ENCODE measurements at places on chromosomes 2 and 18. TPM values are rescaled to one million over a fixed set of nuclear protein-coding genes. Genes with fewer than 3 reads are reported as not detected.

AFG3L2 gene
- total RNA-seq, result 34.2 TPM

MAL gene
- not detected for total RNA-seq

TGFBRAP1 gene
- total RNA-seq, result 23.0 TPM

FAP gene
- not detected for total RNA-seq

PAIP2B gene
- 2.6 TPM for total RNA-seq

FASTKD1 gene
- total RNA-seq, result 28.7 TPM

HOXD12 gene
- 1.0 TPM for total RNA-seq

CRYGD gene
- total RNA-seq, result not detected

PRKAG3 gene
- not detected for total RNA-seq

CXCR1 gene
- total RNA-seq, result not detected

DNA sequence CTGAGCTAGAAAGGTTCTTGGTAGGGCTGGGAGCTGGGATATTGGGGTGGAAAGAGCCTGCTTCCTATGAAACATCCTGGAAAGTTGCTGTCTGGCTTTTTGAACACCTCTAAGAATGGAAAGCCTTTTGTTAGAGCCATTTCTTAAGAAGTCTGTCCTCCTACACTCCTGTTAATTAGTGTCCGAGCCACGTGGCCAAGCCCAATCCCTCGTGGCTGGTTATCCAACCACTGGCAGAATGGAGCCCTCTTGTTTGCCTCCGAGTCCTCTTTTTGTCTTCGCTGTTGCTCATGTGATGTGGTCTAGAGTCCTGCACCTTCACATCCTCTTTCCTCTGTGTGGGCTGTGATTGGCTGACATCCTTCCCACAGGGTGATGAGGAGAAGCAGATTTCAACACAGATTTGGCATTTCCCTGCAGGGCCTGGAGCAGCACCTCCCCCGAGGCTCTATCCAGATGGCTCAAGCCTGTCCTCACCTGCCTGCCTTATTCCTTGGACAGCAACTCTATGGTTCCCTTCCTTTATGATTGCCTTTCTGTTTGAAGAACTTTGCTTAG lies 8.2 kb upstream of the TOGARAM2 start:
- DNase-seq, result no peak

- DNase-seq, result no peak
Measured at GRCh38 chr2:169205176-169205575, 135.8 kb downstream of the DHRS9 start.

- no peak for DNase-seq
Measured at GRCh38 chr2:1936427-1936980, 192.2 kb upstream of the PXDN start.

DNA sequence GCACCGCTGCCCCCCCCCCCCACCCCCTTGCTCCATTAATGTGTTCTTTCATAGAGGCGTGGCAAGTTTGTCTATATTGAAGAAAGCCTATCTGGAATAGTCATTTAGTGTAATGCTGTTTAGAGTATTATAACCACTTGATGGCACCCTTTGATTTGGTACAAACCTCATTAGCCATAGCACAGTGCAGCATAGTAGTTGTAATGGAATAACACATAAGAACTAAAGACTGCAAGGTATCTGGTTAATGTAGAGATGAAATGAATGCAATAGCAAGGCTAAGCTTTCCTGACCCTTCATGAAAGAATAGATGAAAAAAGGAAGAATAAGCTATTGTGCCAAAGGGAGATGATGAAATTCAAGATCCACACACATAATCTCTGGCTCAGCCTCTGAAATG lies 81.9 kb downstream of the EHBP1 start:
- DNase-seq, result peak; percentile 84

GRCh38 chr2:231931481-231931915 lies 5.3 kb upstream of the NPPC start:
- no peak for DNase-seq

GRCh38 chr2:200382874-200383273 lies 76.4 kb downstream of the SPATS2L start:
- no peak for DNase-seq

DNA sequence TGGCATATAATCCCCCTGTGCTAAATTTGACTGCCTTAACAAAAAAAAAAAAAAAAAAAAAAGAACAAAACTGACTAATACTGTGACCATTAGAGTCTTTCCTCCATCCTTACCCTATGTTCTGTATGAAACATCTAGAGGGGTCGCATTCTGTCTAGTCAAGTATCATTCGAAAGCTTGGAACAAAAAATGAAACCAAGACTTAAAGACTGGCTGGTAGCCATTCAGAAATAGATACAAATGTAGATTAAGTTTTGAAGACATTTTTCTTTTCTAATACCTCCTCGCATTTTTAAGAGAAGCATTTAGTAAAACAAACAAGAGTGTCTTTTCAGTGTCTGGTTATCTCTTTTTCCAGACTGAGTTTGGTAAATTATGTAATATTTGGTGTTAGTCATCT lies 66.7 kb downstream of the SPATS2L start:
- no peak for DNase-seq

DNA sequence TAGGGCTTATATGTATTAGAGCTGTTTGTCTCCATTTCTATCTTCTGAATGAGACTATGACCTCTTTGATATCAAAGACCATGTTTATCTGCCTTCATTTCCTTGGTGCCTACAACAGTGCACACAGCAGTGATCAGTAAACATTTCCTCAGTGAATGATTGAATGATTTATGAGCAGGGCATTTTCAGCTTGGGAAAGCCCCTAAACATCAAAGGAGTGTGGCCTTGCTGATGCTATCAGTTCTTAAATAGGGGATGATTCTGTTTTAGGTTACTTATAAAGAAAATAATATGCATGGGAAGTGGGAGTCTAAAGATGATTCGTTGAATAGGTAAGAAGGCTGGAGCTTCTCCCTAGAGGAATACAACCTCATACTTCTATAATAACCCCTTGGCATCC lies 425.3 kb downstream of the ZNF521 start:
- DNase-seq, result no peak

DNA sequence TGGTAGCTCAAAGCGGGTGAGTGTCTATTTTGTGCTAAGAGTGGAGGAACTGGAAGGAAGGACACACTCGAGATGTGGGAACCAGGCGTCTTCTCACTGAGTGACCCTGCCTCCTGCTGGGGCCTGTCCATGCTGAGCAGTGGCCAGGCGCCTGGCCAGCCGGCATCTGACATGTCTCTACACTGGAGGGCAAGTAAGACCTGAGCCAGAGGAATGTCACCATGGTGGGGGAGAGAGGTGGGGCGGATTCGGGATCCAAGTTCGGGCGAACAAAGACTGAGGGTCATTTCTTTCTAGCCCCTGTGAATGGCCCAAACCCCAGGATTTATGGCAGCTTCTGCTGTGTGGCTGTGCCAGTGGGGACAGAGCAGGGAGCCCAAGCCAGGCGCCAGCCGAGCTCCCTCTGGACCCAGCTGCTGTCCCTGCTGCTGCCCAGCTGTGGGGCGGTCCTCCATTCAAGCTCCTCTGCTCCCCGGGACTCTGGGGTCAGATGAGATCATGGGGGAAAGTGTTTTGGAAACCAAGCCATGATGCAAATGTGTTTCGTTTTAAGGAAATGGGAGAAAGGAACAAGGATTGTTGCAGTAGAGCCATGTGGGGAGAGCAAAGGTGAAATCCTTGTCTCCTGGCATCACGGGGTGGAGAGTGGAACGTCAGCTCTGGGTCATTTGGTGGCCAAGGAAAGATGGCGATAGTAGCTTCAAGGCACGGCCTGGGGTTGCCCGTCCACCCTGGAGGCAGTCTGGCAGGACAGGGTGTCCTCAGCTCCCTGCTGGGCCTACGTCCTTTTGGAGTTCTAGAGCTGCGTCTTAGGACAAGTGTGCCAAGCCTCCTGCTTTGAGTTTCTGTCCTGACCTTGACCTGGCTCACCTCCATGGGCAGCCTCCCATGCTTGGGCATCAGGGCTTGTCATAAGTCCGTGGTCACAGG lies 8.1 kb downstream of the ACKR3 start:
- no peak for DNase-seq

- no peak for DNase-seq
Measured at GRCh38 chr2:221495731-221496130, 76.4 kb downstream of the EPHA4 start.

- no peak for DNase-seq
Measured at GRCh38 chr18:48036226-48036625, 105.8 kb upstream of the SMAD2 start.

GRCh38 chr2:226475650-226476049 lies 324.0 kb downstream of the IRS1 start:
- no peak for DNase-seq

DNA sequence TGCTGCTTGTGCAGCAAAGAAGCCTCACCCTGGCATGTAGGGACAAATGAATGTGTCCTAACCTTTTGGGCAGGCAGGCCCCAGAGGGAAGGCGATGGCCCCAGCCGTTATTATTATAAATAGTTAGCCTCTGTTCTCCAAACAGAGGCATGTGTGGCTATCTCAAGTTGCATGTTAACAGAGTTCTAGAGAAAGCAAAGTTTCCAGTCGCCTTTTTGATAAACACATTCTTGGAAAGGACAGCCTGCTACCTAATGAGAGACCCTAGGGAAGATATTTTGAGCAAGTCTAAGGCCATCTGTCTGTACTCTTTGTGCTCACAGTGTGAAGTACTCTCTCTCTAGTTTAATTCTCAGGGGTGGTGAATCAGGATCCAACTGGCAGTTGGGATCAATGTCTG lies 97.4 kb upstream of the FHL2 start:
- no peak for DNase-seq

GRCh38 chr2:62334009-62334408 lies 138.1 kb downstream of the B3GNT2 start:
- DNase-seq, result no peak

DNA sequence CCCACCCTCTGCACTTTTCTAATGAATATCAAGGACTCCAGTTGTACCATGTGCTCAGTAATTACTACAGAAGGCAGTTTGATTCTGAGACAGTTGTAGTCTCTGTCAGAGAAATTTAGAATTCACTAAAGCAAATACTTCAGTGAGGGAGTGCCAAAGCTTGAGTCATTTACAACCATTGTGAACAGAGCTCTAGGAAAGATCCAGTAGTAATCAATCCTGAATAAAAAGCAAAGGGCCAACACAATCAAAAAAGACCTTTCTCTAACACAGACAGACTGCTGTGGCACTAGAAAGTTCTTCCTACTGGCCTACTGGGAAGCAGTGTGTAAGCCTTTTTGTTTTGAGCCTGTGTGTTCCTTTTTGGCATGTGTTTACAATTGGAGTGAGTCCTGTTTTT lies 135.6 kb upstream of the UNC80 start:
- DNase-seq, result no peak

DNA sequence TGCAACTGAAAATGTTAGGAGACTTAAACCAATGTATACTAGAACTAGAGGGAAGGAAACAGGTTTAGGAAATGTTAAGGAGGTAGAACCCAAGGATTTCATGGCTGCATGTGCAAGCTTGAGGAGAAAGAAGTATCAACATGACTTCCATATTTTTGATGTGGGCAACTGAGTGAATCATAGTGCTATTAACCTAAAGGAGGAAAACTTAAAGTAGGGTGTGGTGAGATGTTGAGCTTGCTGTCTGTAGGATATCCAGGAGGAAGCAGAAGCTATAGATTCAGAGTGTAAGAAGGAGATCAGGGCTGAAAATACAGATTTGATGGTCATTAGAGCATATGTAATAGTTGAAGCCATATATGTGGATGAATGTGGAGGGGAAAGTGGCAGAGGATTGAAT lies 31.5 kb downstream of the NDC80 start:
- no peak for DNase-seq

- DNase-seq, result no peak
Measured at GRCh38 chr2:195044801-195045200, 612.2 kb upstream of the SLC39A10 start.

- DNase-seq, result no peak
Measured at GRCh38 chr2:39481611-39482010, 44.5 kb upstream of the MAP4K3 start.

- no peak for DNase-seq
Measured at GRCh38 chr2:66982766-66983165, 414.4 kb upstream of the ETAA1 start.

DNA sequence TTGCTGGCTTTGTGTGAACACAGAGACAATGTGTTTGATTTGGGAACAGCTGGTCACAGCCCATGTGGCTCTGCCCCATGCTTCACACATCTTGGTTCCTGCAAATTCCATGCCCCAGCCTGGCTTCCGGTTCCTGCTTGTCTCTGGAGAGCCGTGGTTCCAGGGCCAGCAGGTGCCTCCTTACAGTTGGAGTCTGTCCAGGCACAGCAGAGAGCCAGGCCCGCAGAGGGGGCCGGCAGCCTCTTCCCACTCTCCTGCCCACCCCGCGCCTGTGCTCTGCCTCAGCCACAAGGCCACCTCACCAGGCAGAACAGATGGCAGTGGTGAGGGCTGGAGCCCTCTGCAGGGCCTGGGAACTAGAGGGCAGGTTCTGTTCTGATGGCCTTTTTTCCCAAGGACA lies 81.5 kb downstream of the LDLRAD4 start:
- DNase-seq, result no peak

GRCh38 chr2:207423886-207424285 lies 105.9 kb upstream of the CREB1 start:
- DNase-seq, result no peak

- DNase-seq, result peak; percentile 72
Measured at GRCh38 chr2:66587216-66587615, 152.3 kb downstream of the MEIS1 start.

DNA sequence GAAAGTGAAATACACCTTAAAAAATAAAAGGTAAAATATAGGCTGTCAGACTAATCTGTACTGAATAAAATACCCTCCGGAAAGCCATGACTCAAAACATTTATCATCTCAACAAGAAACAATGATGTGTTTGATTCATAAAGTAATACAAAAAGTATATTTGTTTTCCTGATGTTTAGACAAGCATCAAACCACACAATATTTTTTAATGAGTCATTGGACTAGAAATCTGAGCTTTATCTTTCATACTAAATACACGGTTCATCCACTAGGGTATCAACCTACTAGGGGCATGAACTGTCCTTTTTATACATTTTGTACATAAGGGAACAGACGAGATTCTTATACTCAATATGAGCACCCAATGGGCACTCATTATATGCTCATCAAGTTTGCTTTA lies 31.3 kb downstream of the CD226 start:
- no peak for DNase-seq

DNA sequence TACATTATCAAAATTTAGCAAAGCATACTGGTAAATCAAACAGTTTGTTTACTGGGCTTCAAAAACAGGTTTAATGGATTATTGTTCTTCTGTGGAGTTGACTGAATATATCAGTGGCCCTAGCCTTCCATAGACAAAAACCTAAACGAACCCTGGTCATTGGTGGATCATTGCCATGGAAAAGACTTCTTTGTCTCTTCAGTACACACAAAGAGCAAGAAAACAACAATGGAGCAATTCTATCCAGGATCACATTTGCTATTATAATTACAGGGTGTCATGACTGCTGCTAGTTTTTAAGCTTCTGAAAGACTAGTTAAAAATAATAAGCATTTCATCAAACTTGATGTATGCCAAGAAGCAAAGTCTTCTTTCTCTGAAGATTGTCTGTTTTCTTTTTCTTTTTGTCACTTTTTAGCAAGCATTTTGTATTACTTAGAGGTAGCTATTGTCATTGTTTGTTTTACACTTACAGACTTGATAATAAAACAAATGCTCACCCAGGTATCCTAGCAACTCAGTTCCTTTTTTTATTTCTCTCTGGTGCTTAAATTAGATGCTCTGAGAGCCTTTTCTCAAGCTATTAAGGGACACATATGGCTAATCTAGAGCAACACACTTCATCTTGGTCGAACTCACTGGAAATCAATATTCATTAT lies 1228.7 kb upstream of the DDX18 start:
- no peak for DNase-seq

Data from Karpas-422 (cell line).